ENCODE measurements at places on chromosomes 4 and X. TPM values are rescaled to one million over a fixed set of nuclear protein-coding genes. Genes with fewer than 3 reads are reported as not detected.

Gene GPR143
- total RNA-seq: 6.3 TPM

Gene RAB39B
- 1.7 TPM for total RNA-seq

Gene NIPAL1
- 8.5 TPM for total RNA-seq

Gene BEX1
- total RNA-seq: 179 TPM

Gene TDO2
- 0.57 TPM for total RNA-seq

Gene IBSP
- not detected for total RNA-seq

Gene KDM6A
- 80.7 TPM for total RNA-seq

Gene BEND2
- total RNA-seq: not detected

Gene CPLX1
- total RNA-seq: 0.92 TPM

Gene SMC1A
- 46.1 TPM for total RNA-seq

Gene GPC3
- total RNA-seq: 171 TPM

DNA sequence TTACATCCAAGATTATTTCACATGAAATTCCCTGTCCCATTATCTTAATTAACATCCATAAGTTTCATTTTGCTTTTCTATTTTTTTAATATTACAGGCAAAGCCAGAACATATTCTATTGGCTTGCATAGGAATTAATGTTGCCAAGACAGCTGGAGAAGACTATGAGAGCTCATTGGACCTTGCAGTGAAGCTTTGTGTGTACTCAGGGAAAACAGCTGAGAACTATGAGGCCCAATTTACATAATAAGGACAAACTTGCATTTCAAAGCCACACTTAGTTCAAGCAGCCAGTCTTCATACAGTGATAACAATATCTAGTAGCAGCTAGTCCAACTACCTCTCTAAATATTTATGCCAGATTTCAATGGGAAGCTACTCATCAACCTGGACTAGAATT lies 134.4 kb downstream of the DDX53 start:
- no peaks in the 10 kb centered on the region for H3K4me1 ChIP-seq
- no peak overlapping the region for H3K27ac ChIP-seq
- H3K4me3 ChIP-seq: no peak overlapping the region
- no peak for DNase-seq
- H3K27me3 ChIP-seq: no peaks in the 10 kb centered on the region

- H3K36me3 ChIP-seq: no peaks in the 10 kb centered on the region
- H3K27ac ChIP-seq: no peak overlapping the region
- no peak for DNase-seq
- no peak overlapping the region for H3K4me3 ChIP-seq
- peaks cover 37% of the 10 kb centered on the region for H3K27me3 ChIP-seq
- no peaks in the 10 kb centered on the region for H3K4me1 ChIP-seq
Observed at GRCh38 chr4:153758136-153758535, 1.7 kb downstream of the RNF175 start.

DNA sequence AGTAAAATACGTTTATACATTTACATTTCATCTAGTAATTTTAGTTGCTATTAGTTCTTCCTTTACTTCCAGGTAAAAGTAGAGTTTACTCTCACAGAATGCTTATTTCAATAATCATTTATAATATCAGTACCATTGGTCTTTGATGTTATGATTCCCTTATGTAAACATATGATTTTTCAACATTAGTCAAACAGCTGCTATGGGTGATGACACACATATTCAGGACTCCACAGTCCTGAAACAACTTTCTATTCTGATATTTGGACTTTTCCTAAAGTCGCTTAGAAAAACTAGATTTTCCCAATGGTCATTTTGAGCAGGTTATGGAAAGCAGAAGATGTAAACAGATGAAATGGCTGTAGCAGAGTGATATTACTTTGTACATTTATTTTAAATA lies 369.8 kb downstream of the UNC5C start:
- H3K4me1 ChIP-seq: peaks cover 24% of the 10 kb centered on the region
- H3K4me3 ChIP-seq: no peak overlapping the region
- H3K27me3 ChIP-seq: no peaks in the 10 kb centered on the region
- H3K27ac ChIP-seq: no peak overlapping the region
- no peaks in the 10 kb centered on the region for H3K36me3 ChIP-seq

- no peaks in the 10 kb centered on the region for H3K27me3 ChIP-seq
- H3K4me1 ChIP-seq: no peaks in the 10 kb centered on the region
- H3K4me3 ChIP-seq: no peak overlapping the region
- H3K36me3 ChIP-seq: no peaks in the 10 kb centered on the region
- no peak overlapping the region for H3K27ac ChIP-seq
- DNase-seq: no peak
Observed at GRCh38 chr4:145945431-145946155, 7.0 kb upstream of the ZNF827 start.

GRCh38 chrX:24619647-24620046 lies 27.5 kb downstream of the PCYT1B start:
- peaks cover 6% of the 10 kb centered on the region for H3K4me1 ChIP-seq
- H3K27ac ChIP-seq: peak overlapping the region; percentile 53
- peak; percentile 67 for DNase-seq
- no peaks in the 10 kb centered on the region for H3K36me3 ChIP-seq

- H3K27me3 ChIP-seq: no peaks in the 10 kb centered on the region
- H3K4me3 ChIP-seq: no peak overlapping the region
- DNase-seq: no peak
- peaks cover 1% of the 10 kb centered on the region for H3K4me1 ChIP-seq
Observed at GRCh38 chr4:2096073-2096609, 37.0 kb downstream of the NAT8L start.

DNA sequence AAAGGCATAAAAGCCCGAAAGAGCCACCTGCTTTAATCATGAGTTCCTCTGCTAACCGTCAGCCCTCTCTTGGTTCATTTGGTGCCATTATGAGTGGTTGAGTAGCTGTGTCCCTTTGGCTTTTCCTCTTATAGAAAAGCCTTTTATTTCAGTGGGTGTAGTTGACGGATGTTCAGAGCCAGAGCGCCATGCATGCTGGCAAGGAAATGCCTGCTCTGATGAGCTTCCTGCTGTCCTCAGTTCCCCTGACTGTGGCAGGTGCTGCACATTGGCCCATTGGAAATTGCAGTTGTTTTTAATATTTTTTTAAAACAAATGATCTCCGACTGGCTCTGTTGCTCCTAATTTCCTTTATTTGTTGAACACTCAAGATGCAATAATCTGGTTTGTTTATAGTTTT lies 77.3 kb upstream of the LIMCH1 start:
- peaks cover 4% of the 10 kb centered on the region for H3K27me3 ChIP-seq
- no peak overlapping the region for H3K4me3 ChIP-seq
- no peak overlapping the region for H3K27ac ChIP-seq

GRCh38 chrX:44747969-44748368 lies 95.9 kb upstream of the DUSP21 start:
- no peaks in the 10 kb centered on the region for H3K36me3 ChIP-seq
- H3K4me3 ChIP-seq: no peak overlapping the region
- H3K27me3 ChIP-seq: no peaks in the 10 kb centered on the region

DNA sequence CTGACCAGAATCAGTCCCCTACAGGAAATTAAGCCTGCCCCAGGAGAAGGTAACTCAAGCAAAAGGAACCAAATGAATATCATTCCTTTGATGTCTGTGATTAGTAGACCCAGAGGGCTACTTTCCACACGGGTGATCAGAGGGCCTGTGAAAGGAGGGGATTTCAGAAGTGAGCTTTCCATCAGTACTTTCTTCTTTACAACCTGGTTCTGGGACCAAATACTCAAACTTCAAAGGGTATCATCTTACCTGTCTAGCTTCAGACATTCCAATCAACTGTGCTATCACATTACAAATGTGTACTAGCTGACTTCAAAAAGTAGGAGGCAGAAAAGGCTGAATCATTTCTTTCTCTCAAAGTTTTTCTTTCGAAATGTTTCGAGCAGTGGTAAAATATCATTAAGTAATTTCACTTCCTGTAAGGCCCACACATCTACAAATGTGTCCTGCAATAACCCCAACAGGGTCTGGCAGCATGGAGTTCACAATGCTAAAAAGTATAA lies 23.9 kb downstream of the ACSL4 start:
- DNase-seq: peak; percentile 68
- H3K27me3 ChIP-seq: no peaks in the 10 kb centered on the region
- no peak overlapping the region for H3K27ac ChIP-seq
- no peak overlapping the region for H3K4me3 ChIP-seq

DNA sequence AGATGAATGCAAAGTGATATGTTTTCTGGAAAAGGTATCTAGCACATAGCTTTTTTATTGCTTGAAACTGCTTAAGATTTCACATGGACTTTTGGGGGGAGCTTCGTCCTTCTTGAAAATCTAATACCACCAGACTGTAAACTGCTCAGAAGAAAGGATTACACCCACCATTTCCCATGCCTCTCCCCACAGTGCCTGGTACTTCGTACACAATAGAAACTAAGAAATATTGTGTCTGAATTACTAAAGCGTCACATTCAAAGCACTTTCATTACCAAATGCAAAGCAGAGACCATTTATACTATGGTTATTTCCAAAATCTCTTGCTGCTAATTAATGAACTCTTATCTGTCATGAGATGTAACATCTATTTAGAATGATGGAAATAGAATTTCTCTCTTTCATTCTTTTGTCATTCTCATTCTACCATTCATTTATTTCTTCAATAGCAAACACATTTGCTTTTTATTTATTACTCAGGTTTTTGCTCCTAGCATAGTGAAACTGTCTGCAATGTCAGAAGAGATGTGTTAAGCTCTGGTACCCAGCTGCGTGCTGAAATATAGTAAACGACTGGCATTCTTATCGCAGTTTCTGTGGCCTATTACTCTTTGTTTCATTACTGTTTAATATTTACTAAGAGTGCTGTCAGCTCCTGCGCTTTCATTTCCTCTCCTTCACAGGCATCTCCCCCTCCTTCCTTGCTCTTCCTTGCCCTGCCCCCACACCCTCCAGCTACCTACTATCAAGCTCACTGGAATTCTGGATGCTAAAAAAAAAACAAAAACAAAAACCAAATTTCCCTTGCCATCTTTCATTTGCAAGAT lies 51.4 kb upstream of the RAPGEF2 start:
- H3K4me3 ChIP-seq: no peak overlapping the region
- DNase-seq: peak; percentile 10
- H3K27ac ChIP-seq: no peak overlapping the region
- peaks cover 5% of the 10 kb centered on the region for H3K4me1 ChIP-seq
- H3K27me3 ChIP-seq: no peaks in the 10 kb centered on the region

- H3K36me3 ChIP-seq: no peaks in the 10 kb centered on the region
- no peak overlapping the region for H3K4me3 ChIP-seq
- no peak overlapping the region for H3K27ac ChIP-seq
- peaks cover 9% of the 10 kb centered on the region for H3K4me1 ChIP-seq
- H3K27me3 ChIP-seq: no peaks in the 10 kb centered on the region
- no peak for DNase-seq
Observed at GRCh38 chrX:115462406-115462805, 98.6 kb upstream of the PLS3 start.

DNA sequence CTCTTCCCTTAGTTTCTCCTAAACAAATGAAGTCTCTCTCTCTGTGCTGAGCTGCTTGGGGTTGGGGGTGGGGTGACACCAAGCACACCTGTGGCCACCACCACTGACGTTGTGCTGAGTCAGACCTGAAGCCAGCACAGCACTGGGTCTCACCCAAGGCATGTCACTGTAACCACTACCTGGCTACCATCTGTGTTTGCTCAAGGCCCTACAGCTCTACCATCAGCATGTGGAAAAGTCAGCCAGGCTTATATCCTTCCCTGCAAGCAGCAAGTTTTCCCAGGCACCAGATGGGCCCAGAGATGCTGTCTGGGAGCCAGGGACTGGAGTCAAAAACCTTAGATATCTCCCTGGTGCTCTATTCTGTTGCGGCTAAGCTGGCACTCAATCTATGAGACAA lies 6.9 kb downstream of the CXCL10 start:
- no peaks in the 10 kb centered on the region for H3K36me3 ChIP-seq
- no peaks in the 10 kb centered on the region for H3K27me3 ChIP-seq
- no peak for DNase-seq
- H3K4me1 ChIP-seq: no peaks in the 10 kb centered on the region

DNA sequence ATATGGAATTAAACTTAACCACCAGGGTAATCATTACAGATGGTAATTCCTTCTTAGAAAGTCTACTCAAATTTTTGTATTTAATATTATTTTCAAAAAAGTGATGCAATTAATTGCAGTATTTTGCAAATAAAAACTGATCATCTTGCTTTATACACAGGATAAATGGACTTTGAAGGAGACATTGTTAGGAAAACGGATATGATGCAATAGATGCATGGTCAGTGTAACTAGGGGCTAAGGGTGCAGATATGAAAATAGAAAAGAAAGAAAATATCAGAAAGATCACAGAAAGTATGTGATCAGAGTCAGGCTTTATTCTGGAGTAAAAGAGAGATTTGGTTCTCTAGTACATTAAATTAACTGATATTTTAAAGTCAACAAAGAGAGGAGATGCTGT lies 401.7 kb downstream of the TLL1 start:
- no peaks in the 10 kb centered on the region for H3K4me1 ChIP-seq
- no peak overlapping the region for H3K27ac ChIP-seq
- H3K36me3 ChIP-seq: no peaks in the 10 kb centered on the region
- DNase-seq: no peak
- H3K27me3 ChIP-seq: no peaks in the 10 kb centered on the region

GRCh38 chrX:139532834-139533233 lies 2.3 kb downstream of the F9 start:
- no peak overlapping the region for H3K27ac ChIP-seq
- H3K36me3 ChIP-seq: no peaks in the 10 kb centered on the region
- DNase-seq: no peak
- no peak overlapping the region for H3K4me3 ChIP-seq

DNA sequence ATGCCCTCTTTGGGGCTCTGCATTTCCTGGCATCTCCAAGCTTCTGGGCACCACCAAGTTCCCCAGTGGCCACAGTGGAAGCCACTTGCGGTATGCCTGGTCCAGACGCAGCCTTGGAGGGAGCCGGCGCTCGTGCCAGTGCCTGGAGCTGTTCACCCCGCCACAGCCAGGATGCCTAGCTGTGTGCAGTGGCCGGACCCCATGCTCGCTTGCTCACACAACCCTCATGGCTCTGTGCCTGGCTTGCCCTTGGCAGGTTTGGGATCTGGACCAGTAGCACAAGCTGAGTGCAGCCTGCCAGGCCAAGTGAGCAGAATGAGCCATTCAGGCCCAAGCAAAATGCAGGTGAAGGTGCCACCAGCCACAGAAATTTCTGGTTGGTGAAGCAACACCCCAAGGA lies 283.5 kb downstream of the EVC2 start:
- H3K27ac ChIP-seq: no peak overlapping the region
- no peaks in the 10 kb centered on the region for H3K36me3 ChIP-seq
- H3K27me3 ChIP-seq: no peaks in the 10 kb centered on the region
- H3K4me1 ChIP-seq: no peaks in the 10 kb centered on the region

DNA sequence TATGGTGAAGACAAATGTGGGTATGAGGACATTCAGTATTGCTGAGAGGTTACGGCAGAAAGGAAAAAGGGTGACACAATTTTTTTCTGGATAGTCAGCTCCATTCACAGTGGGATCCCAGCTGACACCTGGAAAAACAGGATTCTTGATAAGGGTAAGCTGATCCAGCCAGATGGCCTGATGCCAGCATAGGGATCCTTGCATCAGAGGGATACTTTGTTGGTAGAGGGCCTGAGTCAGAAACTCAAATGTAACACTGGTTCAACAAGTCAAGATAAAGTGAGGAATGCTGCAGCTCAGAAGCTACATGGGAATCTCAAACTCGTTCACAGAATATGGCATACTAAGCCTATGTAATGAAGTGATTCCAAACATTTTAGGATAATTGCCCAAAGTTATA lies 726.7 kb downstream of the C4orf33 start:
- peaks cover 3% of the 10 kb centered on the region for H3K4me1 ChIP-seq
- no peak overlapping the region for H3K27ac ChIP-seq
- no peak overlapping the region for H3K4me3 ChIP-seq

Data from cardiac muscle cell (in vitro differentiated cells and primary cell).